Fibroblast of skin of left quadriceps (primary cell): ENCODE measurements at places on chromosomes 7 and 10.

DNA sequence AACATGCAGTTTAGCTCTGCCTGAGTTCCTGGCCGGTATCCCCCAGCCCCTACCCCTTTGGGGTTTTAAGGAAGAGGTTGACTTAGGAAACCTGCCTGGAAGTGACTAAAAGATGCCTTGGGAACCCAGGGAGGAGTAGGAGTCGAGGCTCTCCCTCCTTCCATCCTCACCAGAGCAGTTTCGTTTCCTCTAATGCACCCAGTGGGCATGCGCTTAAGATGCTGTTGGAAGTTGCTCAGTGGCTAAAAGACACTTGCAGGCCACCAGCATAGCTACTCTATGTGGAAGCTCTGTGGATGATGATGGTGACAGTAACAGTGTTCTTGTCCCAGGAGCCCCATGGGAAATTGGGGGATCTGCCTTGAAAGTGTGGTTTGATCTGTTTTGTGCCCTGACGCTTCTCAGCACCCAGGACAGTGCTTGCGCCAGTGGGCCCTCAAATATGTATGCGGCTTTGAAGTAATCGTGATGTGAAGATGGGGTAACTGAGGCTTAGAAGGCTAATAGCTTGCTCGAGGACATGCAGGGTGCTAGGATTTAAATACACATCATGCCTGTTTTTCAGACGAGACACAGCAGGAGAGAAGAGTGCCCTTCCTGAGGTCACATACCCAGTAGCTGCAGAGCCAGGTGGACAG lies 32.0 kb downstream of the TBATA start:
- no peak for DNase-seq

DNA sequence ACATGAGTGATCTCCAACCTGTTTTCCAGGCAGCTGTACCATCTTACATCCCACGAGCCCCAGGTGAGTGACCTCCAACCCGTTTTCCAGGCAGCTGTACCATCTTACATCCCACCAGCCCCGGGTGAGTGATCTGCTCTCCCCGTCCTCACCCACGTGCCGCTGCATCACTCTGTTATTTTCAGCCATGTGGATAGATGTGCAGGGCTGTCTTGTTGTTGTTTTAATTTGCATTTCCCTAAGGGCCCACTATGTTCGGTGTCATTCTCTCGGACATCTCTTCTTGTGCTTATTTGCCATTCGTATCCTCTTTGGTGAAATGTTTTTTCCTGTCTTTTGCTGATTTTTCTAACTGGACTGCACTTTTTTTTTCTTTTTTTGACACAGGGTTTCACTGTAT lies 17.9 kb upstream of the LARP4B start:
- no peak for DNase-seq

GRCh38 chr7:2114052-2114451 lies 118.7 kb downstream of the MAD1L1 start:
- no peak for DNase-seq

DNA sequence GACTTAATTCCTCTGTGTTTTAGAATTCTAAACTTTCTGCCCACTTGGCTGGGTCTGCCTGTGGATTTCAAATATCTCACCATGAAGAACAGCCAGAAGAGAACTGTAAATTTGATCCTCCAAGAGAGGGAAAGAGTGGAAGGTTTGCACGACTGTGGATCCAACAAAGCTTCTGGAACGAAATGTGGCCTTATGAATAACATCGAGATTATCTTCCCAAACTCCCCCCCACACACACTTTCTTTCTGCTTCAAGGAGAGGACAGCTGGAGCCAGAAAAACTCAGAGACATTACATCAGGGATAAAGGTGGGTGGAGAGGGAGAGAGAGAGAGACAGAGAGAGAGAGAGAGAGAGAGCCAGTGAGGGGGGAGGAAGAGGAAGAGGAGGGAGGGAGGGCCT lies 570.1 kb upstream of the MGMT start:
- no peak for DNase-seq

DNA sequence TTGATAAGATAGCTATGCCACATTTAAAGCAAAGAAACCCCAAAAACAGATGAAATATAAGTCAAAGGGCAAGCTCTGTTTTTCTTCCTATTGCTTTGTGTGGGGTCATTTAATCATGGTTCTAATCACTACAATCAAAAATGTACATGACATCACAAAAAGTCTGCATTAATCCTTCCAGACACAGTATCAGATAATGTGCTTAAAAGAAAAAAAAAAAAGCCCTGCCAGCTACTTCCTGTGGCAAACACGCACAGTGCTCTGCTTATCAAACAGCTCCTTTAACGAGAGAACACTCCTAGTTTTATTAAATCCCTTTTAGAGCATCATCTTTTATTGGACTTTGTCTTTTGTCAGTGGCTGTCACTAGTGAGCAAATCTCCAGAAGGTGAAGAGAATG lies 1005.8 kb downstream of the GATA3 start:
- no peak for DNase-seq

DNA sequence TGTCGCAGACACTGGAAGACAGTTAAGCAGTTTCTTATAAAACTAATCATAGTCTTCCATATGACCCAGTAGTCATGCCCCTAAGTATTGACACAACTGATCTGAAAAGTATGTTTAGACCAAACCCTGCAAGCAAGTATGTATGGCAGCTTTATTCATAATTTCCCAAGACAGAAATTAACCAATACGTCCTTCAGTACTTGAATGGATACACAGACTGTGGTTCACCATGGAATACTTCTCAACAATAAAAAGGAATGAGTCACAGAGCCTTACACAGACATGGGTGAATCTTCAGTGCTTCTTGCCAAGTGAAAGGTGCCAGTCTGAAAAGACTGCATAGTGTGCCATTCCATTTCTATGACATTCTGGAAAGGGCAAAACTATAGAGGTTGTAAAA lies 50.2 kb upstream of the AKR1E2 start:
- DNase-seq: peak; percentile 63

DNA sequence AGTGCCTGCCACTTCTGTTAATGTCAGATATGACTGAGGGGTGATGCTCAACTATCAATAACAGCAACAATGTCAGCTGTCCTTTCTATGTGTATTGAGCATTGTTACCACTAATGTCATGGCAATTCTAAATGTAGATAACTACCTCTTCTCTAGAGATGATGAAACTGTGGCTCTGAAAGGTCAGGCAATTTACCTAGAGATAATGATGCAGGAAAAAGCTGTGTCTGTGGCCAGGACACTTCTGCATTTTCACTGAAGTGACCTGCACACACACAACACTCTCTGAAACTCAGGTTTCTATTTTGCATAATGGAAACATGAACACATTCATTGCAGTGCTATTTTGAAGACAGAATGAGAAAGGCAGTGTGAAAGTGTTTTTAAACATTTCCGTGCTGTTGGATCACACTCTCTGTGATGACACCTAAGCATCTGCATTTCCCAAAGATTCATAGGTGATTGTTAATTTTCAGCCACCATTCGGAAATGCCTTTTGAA lies 148.2 kb downstream of the KCND2 start:
- no peak for DNase-seq

- peak; percentile 41 for DNase-seq
These were observed 365.1 kb upstream of the NFE2L3 start for GRCh38 chr7:25786936-25787335.

- DNase-seq: no peak
These were observed 215.9 kb downstream of the RAB11FIP2 start for GRCh38 chr10:117830787-117831212.

DNA sequence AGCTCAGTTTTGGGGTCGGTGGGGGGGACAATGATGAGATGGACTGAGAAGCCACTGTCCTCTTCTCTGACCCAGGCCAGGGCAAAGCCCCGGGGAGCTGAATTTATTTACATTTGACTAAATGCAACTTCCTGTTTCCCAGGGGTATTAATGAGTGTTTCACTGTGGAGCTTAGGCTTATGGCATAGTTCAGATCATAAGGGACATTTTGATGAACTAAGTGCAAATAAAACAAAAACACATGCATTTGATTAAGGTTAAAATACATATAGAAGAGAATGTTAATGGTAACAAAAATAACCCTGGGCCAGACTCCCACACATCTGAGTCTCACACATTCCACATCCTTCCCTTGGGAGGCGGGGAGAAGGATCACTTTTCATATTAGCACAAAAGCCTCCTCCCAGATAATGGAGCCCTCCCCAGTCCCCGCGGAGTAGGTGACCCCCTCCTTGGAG lies 320.6 kb downstream of the FRMD4A start:
- peak; percentile 69 for DNase-seq

- DNase-seq: no peak
These were observed 524.4 kb downstream of the NEBL start for GRCh38 chr10:20372748-20373147.

DNA sequence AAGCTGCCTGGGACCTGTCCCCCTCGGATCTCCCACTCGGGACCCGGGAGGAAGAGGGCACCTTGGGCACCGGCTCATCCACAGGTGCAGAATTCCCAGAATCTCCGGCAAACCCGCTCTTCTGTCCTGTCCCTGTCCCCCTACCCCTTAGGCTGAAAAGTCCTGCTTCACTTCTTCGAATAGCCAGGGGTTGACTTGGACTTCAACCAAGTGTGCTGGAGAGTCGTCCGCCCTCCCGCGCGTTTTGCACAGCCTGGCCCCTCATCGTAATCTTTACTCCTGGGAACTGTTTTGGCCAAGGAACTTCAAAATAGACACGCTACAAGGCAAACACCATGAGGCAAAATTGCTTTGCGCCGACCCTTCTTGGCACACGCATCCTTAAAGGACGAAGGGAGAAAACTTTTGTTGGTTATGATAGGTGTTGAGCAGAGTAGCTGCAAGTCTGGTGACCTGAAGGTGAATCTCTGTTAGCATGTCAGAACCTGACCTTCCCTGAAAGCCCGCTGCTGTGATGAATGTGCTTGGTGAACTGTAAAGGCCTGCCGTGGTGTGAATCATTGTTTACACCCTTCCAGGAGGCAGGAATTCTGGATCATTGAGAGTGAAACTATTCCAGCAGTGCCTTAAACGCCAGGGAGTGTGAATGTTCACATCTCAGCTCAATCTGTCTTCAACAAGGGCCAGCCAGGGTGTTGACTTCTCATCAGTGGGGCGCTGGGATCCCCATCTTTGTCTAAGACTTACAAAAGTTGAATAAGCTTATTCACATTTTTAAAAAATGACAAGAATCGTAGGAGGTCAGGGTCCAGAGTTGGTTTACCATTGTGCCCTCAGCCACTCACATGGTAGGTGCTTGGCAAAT lies 589 bp upstream of the RAPGEF5 start:
- no peak for DNase-seq

- no peak for DNase-seq
These were observed 48.0 kb downstream of the PDZD8 start for GRCh38 chr10:117327262-117327661.

DNA sequence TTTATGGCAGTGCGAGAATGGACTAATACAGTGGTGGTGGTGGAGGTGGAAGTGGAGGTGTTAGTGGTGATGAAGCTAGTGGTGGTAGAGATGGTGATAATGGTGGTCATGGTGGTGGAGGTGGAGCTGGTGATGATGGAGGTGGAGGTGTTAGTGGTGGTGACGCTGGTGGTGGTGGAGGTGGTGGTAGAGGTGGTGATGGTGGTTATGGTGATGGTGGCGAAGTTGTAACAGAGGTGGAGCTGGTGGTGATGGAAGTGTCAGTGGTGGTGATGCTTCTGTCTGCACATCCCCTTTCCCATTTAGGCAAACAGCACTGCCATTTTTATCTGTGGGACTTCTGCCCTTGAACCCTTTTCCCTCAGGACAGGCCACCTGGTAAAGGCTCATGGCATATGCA lies 7.4 kb upstream of the PTPRN2 start:
- DNase-seq: no peak

DNA sequence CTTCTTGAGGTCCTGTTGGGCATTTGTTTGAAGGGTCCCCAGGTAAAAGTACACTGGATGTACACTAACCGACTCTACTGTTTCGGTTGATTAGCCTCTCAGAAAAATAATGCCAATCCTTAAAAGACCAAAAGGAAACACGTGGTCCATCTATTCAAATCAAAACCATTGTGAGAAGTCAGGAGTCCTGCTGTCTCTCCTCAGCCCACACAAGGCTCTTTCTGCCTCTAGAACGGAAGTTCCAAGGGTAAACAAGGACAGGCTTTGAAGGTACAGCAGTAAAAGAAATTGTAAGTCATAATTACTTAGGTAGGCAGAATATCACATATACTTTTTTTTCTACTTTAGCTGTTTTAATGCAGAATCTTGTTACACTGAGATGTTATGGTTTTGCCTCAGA lies 71.7 kb upstream of the TPK1 start:
- DNase-seq: no peak

- DNase-seq: no peak
These were observed 184.6 kb downstream of the SEC23IP start for GRCh38 chr10:120076996-120077706.

DNA sequence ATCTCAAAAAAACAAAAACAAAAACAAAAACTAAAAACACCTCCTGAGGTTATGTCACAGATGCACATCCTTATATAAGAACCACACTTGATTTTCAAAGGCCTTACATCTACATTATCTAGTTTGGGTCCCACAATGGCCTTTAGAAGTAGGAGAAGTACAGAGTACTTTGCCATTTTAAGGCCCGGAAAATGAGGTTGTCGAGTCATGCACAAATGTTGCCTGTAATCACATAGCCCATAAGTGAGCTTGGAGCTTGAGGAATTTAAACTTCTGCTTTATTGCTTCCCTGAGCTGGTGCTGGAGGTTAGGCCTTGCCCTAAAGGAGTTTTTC lies 9.7 kb upstream of the MKRN1 start:
- DNase-seq: no peak

- no peak for DNase-seq
These were observed 173.3 kb downstream of the CFTR start for GRCh38 chr7:117652943-117653680.

GRCh38 chr7:152967958-152968357 lies 208.4 kb downstream of the ACTR3B start:
- no peak for DNase-seq

DNA sequence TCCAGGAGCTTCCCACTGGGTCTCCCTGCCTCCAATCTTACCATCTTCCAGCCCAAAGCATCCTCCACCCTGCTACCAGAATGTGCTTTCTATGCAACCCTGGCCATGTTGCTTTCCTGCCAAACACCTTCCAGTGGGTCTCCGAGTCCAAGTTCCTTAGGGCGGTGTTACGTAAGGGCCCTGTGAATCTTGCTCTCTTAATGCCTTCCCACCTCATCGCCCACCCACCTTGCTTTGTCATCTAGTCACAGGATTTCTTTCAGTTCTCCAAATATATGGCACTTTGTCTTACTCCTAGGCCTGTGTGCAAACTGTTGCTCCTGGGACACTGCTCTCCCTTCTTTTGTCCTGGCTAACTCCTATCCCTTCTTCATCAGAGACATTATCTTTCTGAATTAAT lies 344.5 kb downstream of the RPS24 start:
- DNase-seq: no peak
